Urinary bladder (tissue), 4 donors: ENCODE measurements at places on chromosomes 3 and 15. TPM values are rescaled to one million over a fixed set of nuclear protein-coding genes. Genes with fewer than 3 reads are reported as not detected.

SLC9C1 gene
- 1.9 TPM for total RNA-seq

- DNase-seq, result no peak
Observed at GRCh38 chr3:68620211-68620610, 312.1 kb downstream of the TAFA4 start.

GRCh38 chr3:71752831-71753700 lies 589 bp upstream of the GPR27 start:
- DNase-seq, result no peak

CTXN2 gene
- not detected for total RNA-seq

GUCA1C gene
- not detected for total RNA-seq

CRBN gene
- total RNA-seq, result 154 TPM

ARL14 gene
- total RNA-seq, result 5.2 TPM

DNA sequence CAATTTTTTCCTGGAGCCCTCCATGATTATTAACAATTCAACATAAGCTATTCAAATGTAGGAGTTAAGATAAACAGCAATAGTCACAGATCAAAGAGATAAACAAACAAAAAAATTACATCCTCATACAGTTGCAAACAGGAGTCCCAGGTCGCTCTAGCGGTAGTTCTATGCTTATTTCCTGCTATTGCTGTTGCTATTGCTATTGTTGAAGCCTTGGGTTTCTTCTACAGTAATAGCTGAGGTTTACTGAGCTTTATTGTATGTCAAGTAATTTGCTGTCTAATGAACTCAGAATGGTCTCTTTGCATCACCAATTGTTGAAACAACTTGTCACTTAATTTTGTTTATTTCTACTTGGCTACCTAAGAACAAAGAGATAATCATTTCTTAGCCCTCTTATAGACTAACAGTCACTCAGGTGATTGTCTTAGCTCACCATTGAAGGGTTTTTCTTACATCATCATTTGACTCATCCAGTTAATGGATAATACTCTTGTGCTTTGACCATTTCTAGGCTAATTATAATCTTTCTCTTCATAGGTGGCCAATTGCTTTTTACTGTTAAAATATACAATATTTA lies 654.6 kb downstream of the MECOM start:
- DNase-seq, result no peak

- no peak for DNase-seq
Observed at GRCh38 chr3:137988982-137989381, 21.0 kb upstream of the CLDN18 start.

CCDC9B gene
- total RNA-seq, result 10.0 TPM

AADAC gene
- total RNA-seq, result 0.69 TPM

DNA sequence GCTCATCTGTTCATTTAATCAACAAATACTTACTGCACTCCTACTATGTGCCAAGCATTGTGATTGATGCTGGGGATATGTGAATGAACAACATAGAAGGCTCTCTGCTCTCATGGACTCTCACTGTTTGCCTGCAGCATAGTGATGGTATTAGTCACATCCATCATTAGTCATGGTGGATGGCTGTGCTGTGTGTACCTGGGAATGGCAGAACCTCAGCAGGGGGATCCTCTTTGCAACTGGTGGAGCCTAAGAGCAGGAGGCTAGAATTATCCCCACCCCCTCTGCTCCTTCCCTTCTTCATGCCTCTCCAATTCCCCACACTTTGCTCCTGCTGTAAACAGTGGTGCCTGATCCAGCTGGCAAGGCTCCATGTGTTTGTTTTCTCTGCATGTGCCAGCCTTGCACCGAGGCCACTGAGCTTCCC lies 20.5 kb downstream of the BOC start:
- no peak for DNase-seq

- no peak for DNase-seq
Observed at GRCh38 chr3:71117572-71118247, 465.8 kb downstream of the FOXP1 start.

DNA sequence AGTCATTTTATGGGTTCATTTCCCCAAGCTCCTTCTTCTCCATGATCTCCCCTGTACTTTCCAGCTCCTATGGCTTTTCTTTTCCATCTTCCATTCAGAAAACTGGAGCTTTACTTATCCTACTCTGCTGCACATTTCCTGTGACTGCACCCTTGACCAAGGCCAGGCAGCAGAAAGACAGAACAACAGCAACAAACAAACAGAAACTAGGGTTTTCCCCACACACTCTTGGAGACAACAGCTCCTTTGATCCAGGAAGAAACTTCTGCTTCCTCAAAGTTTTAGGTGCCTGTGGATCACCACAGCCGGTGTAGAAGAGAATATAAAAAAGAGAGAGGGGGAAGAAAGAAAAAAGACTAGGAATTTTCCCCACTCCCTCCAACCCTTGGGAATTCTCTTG lies 342.3 kb upstream of the CFAP20DC start:
- DNase-seq, result no peak

DNA sequence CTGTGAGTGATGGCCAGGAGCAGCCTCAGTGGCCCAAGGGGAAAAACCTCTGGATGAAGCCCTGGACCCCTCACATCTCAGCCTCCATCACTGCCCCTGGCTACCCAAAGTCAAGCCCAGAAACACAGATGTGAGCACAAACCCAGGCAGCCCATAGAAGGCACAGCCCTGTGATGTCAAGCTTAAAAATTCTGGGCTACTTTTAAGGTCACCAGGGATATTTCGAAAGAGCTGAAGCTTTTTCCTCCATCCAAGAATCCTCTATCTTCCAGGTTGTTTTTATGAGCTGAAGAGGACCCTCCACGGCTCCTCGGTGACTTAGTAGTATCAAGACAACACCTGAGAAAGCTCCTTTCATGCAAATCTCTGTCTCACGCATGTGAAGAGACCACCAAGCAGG lies 11.5 kb downstream of the LIPC start:
- DNase-seq, result no peak

DNA sequence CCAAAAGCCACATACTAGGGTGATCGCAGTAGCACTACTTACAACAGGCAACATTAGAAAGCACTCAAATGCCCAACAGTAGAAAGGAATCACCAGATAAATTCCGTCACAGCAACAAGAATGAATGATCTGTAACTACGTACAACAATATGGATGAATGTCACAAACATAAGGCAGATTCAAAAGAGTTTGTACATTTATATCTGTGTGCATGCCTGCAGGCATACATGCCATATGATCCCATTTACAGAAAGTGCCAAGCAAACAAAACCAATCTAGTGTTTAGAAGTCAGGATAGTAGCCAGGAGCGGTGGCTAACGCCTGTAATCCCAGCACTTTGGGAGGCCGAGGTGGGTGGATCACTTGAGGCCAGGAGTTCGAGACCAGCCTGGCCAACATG lies 3.5 kb downstream of the IL17RB start:
- no peak for DNase-seq

GRCh38 chr3:21909096-21909495 lies 158.1 kb upstream of the ZNF385D start:
- DNase-seq, result peak; percentile 37

GRCh38 chr3:80668100-80668499 lies 900.3 kb upstream of the ROBO1 start:
- DNase-seq, result no peak

- no peak for DNase-seq
Observed at GRCh38 chr3:116097226-116097625, 348.1 kb downstream of the LSAMP start.

DNA sequence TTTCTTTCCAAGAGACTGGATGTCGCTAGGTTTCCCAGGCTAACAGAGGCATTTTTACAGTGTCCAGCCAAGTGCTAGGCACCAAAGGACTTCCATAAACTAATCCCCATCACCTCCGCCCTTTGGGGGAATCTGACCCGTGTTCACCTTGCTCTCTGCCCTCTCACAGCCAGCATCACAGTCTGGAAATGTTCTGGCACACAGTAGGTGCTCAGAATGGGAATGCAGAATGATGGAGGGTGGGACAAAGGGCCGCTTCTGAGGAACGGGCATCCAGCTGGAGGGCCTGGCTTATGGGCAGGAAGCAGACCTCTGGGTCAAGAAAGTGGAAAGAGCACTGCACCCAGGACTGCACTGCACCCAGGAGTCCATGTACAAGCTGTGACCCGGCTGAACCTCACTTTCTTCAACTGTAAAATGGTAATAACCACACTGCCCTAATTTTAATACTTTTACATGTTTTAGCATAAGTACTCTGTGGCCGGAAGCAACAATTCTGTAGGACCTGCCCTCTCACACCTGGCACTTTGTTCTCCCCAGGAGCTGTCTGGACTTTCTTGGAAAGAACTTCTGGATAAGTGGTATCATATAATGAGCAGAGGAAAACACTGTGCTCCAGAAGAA lies 901 bp upstream of the NMB start:
- DNase-seq, result no peak

MYL3 gene
- total RNA-seq, result 19.8 TPM

LHFPL4 gene
- total RNA-seq, result 0.58 TPM

DNA sequence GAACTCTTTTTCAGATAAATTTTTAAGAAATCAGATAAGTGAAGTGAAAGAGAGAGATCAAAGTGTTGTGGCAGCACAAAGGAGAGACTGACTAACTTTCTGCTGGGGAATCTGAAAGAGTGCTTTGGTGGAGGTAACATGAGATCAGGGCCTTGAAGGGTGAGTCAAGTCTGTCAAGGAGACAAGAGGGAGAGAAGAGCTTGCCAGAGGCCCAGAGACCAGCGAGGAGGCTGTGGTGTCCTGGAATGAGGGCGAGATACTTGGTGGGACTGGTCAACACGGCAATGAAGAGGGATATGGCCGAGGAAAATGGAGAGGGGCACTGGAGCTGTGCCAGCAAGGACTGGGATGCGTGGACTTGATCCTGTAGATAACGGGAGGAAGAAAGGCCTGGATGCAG lies 4.6 kb downstream of the TADA3 start:
- DNase-seq, result no peak

CHRNA5 gene
- total RNA-seq, result 3.3 TPM

GOLGA6L7 gene
- total RNA-seq, result not detected

SOX14 gene
- total RNA-seq, result not detected

DNA sequence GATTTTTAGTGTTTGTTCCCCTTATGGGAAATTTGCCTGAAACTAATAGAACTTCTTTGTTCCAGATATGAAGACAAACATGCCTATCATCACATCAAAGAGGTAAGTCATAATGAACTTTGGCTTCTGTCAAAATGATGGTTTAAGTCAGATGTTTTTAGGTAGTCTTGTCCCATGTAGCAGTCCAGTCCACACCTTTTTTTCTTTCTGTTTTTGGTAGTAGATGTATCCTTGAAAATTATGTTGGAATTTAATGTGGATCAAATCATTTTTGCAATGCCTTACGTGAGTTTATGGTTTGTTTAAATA lies 12.1 kb downstream of the TSEN2 start:
- no peak for DNase-seq

GRCh38 chr3:122247825-122248185 lies 64.3 kb downstream of the CASR start:
- DNase-seq, result no peak

GRCh38 chr3:181278468-181279238 lies 289.1 kb upstream of the DNAJC19 start:
- DNase-seq, result no peak

DNA sequence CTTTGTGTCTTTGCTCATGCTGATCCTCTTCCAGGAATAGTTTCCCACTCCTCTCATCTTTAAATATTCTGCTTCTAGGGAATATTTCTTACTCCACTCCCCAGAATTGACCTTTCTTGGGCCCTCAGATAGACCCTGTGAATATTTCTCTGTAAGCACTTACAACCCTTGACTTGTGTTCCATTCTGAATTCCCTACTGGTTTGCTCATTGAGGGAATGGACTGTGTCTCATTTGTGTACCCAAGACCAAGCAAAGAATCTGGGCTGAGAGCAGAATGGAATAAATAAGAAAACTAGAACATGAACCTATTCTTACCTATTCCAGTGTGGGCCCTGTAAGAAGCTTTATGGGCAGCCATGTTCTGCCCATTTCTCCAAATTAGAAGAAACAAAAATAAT lies 72.7 kb upstream of the TSPAN3 start:
- no peak for DNase-seq

GRCh38 chr3:87126321-87126720 lies 100.8 kb upstream of the CHMP2B start:
- DNase-seq, result no peak

DNA sequence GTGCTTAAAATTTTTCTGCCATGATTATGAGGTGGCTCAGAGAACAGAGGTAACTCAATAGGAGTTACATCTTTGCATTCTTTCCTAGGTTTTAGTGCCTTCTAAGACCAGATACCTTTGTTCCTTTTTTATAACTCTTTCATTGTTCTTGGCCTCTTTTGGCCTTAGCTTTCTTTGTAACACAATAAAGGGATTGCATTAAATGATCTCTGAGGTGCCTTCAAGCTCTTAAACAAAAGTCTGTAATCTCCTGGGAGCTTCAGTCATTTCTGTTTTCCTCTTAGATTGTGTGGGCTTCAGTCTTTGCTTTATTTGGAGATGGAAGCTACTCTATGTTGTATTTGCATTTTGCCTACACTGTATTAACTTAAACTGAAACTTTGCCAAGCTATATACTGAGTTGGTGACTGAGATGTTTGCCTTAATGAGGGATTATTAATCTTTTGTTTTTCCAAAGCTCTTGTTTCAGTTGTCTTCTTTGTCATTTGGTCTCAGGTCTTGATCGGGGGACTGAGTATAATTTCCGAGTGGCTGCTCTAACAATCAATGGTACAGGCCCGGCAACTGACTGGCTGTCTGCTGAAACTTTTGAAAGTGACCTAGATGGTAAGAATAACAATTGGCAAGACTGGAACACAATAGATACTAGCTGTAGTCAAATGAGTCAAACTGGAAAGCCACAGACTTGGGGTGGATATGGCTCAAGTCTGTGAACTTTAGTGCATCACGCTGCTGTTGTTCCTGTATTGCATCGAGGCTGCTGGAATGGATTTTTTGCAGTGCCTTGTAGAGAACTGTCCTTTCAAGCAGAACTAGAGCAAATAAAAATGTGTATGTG lies 110.3 kb downstream of the HCN4 start:
- no peak for DNase-seq

GRCh38 chr15:92166029-92166428 lies 227.7 kb upstream of the ST8SIA2 start:
- no peak for DNase-seq

CGNL1 gene
- total RNA-seq, result 31.7 TPM

- DNase-seq, result no peak
Observed at GRCh38 chr3:184002469-184002868, 15.2 kb downstream of the ABCC5 start.

ASB14 gene
- 0.21 TPM for total RNA-seq

DNA sequence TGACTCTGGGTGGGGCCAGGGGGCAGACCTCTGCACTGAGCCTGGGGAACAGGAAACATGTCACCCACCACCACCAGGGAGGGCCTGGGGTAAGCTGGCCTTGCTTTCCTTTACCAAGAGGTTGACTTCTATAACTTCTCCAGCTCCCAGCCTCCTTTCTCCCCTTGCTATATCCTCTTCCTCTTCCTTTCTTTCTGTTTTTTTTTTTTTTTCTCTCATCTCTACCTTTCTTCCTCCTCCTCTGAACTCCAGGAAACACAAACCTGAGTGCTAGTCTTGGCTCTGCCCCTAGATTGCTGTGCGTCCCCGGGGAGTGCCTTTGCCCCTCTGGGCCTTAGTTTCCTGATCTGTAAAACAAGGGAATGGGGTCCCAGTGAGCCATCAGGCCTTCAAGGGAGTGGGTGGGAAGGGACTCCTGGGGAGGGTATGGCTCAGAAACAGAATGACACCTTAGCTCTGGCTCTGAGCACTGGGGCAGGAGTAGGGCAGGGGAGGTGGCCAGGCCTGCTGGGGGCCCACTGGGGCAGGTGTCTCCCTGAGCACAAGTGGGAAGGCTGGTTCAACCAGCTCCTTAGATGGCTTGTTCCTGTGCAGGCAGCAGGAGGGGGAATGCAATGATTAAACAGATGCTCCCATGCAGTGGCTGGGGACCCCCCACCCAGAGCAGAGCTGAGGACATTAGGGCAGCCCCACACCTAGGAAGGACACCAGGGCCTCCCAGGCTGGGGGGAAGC lies 4.3 kb downstream of the SNX33 start:
- DNase-seq, result no peak

- no peak for DNase-seq
Observed at GRCh38 chr15:62122249-62122648, 42.8 kb downstream of the C2CD4B start.
